ENCODE measurements at places on chromosomes 5 and 9. TPM values are rescaled to one million over a fixed set of nuclear protein-coding genes. Genes with fewer than 3 reads are reported as not detected.

The VCAN gene
- 0.43 TPM for total RNA-seq

The NSUN2 gene
- total RNA-seq, result 148 TPM

The DDX4 gene
- total RNA-seq, result not detected

The SNCB gene
- not detected for total RNA-seq

The TGFBR1 gene
- total RNA-seq, result 17.1 TPM

The DBH gene
- total RNA-seq, result not detected

The SUSD1 gene
- total RNA-seq, result 23.2 TPM

The PRR16 gene
- total RNA-seq, result 2.8 TPM
